Heart right ventricle (tissue), 16 donors: ENCODE measurements at places on chromosomes 2 and 18. TPM values are rescaled to one million over a fixed set of nuclear protein-coding genes. Genes with fewer than 3 reads are reported as not detected.

SCN1A gene
- polyA plus RNA-seq, result not detected

MRPL44 gene
- 26.5 TPM for polyA plus RNA-seq

NOSTRIN gene
- 11.6 TPM for polyA plus RNA-seq

UGT1A9 gene
- polyA plus RNA-seq, result not detected

GRCh38 chr2:240948905-240949790 lies 43.0 kb downstream of the CROCC2 start:
- DNase-seq, result no peak

DNA sequence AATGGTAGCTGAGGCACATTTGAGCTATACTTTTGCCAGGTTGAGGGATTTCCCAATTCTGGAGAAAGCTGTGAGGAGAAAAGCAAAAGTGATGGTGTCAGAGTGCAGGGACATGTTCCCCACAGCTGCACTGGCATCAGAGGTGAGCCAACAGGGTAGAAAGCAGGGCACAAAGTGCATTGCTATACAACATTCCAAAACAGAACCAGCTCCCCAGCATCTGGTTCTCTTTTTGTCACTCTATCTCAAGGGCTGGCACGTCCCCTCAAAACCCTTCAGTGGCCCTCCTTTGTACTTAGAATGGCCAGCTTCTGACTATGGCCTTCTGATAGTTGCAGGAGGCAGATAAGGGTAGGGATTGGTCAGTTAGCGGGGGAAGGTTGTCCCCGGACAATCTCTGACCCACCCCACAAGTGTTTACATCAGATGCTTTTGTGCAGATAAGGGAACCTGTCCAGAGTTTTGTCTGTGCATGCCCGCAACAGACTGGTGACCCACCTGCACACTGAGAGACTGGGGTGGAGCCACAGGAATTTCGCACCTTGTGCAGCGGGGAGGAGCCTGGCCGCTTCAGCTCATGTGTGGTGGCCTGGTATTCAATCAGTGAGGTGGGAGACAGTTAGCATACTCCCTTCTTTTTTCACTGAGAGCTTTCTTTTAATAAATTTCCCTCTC lies 31.0 kb upstream of the TMEM17 start:
- DNase-seq, result no peak
